Heart left ventricle (tissue), 16 donors: ENCODE measurements at places on chromosomes 1 and 21. TPM values are rescaled to one million over a fixed set of nuclear protein-coding genes. Genes with fewer than 3 reads are reported as not detected.

The PIGP gene
- total RNA-seq: 40.1 TPM

GRCh38 chr21:45524756-45525152, 17.5 kb downstream of the SLC19A1 start:
- H3K27ac ChIP-seq: no peak overlapping the region
- H3K4me3 ChIP-seq: no peak overlapping the region
- no peak for DNase-seq

The ZNF695 gene
- 0.06 TPM for total RNA-seq

DNA sequence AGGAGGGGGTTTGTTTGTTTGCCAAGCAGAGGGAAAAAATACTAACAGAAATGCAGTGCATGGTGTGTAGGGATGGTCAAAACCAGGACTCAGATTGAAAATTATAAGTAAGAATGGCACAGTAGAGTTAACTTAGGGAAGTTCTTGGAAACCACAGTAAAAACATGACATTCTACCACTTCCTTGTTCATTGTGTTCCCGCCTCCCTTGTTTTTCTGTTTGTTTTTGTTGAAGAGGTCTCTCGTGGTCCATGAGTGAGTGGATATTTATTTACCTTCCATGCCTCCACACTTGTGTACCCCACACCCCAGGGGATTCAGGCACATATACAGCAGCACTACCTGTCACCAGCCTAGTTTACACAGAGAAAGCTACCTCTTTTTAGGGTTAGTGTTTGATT, 69.6 kb downstream of the OLFML2B start:
- DNase-seq: no peak
- H3K27ac ChIP-seq: no peak overlapping the region

GRCh38 chr1:95027046-95027445, 45.7 kb downstream of the ALG14 start:
- H3K36me3 ChIP-seq: no peaks in the 10 kb centered on the region
- no peak for DNase-seq
- H3K27me3 ChIP-seq: no peaks in the 10 kb centered on the region
- H3K4me1 ChIP-seq: peaks cover 1% of the 10 kb centered on the region
- no peak overlapping the region for H3K27ac ChIP-seq
- H3K4me3 ChIP-seq: no peak overlapping the region

GRCh38 chr1:187648091-187648490, 819.3 kb downstream of the PLA2G4A start:
- H3K27ac ChIP-seq: no peak overlapping the region
- H3K36me3 ChIP-seq: no peaks in the 10 kb centered on the region
- no peaks in the 10 kb centered on the region for H3K4me1 ChIP-seq
- H3K27me3 ChIP-seq: no peaks in the 10 kb centered on the region
- no peak overlapping the region for H3K4me3 ChIP-seq

DNA sequence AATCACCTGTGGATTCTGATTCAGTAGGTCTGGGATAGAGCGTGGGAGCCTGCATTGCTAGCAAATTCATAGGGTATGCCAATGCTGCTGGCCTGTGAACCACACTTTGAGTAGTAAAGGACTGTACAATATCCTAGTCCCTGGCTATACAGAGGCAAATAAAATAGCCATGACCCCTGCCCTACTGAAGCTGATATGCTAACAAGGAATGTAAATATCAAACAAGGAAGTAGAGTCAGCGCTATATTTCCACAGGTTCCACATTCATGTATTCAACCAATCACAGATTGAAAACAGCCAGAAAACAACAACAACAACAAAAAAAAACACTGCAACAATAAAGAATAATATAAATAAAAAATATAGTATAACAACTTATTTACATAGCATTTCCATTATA, 77.8 kb downstream of the TM2D1 start:
- DNase-seq: no peak
- no peaks in the 10 kb centered on the region for H3K4me1 ChIP-seq
- H3K27ac ChIP-seq: no peak overlapping the region
- no peaks in the 10 kb centered on the region for H3K27me3 ChIP-seq
- H3K36me3 ChIP-seq: no peaks in the 10 kb centered on the region
- no peak overlapping the region for H3K4me3 ChIP-seq

- H3K27me3 ChIP-seq: no peaks in the 10 kb centered on the region
- H3K27ac ChIP-seq: no peak overlapping the region
- no peaks in the 10 kb centered on the region for H3K36me3 ChIP-seq
Measured at GRCh38 chr21:18772404-18772803, 368.8 kb upstream of the TMPRSS15 start.

GRCh38 chr1:53627031-53627430, 111.9 kb downstream of the GLIS1 start:
- H3K36me3 ChIP-seq: no peaks in the 10 kb centered on the region
- H3K4me1 ChIP-seq: no peaks in the 10 kb centered on the region

DNA sequence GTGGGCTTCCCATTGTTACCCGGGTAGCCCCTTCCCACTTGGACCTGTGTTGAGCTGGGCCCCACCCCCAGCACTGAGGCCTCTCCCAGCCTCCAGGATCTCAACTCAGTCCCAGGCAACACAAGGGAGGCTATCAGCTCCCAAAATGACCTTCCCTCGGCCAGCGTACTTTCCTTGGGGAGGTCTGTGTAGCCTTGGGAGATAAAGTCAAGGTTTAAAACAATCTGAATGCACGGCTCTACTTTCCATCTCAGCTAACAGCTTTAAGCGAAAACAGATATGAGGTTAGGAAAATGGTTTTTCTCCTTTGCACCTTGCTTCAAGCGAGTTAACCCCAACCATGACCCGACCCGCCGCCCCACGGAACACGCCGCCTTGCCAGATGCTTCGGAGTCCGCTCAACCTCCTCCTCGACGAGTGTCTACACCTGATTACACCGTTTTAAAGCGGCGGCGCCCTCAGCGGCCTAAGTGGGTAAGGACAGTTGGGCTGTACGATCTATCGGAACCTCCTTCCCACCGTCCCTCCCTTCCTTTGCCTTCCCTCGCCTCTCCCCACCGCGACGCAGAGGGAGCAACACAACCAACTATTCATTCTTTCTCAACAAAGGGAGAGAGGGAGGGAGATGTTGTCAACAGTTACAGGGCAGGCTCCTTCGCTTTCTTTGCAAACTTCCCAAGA, 1.1 kb downstream of the BCAR3 start:
- peaks cover 20% of the 10 kb centered on the region for H3K4me1 ChIP-seq
- H3K4me3 ChIP-seq: peak overlapping the region; percentile 85
- peak; percentile 87 for DNase-seq

The CCDC27 gene
- total RNA-seq: not detected

The PRKCZ gene
- total RNA-seq: 14.8 TPM

The CA6 gene
- not detected for total RNA-seq

DNA sequence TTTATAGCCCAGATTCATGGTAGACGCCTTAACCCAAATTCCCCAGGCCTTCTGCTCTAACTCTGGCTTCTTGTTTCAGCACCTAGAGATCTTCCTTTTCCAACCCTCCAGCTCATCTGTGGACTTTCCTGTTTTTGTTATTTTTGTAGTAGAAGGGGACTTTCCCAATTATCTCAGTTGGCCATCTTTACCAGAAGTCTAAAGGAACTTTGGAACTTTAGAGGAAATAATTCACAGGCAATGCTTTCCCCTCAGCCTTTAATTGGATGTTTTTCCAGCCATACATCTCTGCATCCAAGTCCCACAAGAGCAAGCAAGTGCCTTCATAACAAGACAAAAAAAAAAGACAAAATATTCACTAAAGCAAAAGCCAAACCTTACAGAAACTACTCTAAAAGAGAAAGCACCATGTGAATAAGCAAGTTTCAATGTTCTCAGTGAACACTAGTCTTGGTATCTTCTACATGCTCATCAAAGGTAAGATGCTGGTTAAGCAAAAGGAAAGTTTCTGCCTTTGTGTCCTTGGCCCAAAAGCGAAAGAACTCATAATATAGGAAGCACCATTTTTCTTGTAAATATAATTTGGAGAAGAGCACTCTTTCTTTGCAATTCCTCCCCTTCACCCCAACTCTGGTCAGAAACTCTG, 377.3 kb downstream of the SETD4 start:
- no peak overlapping the region for H3K4me3 ChIP-seq
- no peak overlapping the region for H3K27ac ChIP-seq
- H3K27me3 ChIP-seq: no peaks in the 10 kb centered on the region
- H3K4me1 ChIP-seq: no peaks in the 10 kb centered on the region

DNA sequence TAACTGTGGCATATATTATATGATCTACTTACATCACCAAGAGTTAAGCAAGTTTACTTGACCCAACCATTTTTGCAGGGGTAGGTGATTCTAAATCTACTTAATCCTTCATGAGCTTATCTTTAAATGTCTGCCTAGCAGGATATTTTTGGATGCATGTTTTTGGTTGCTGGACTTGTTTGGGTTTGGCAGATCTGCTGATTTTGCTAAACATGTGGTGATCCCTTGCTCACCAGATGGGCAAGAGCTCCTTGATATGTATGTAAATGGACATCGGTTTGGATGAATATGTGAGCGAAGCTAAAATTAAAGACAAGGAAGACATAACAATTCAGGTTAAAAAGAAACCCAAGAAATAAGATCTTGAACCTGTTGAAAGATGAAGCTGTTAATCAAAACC, 36.7 kb downstream of the FMN2 start:
- peaks cover 3% of the 10 kb centered on the region for H3K27me3 ChIP-seq
- H3K4me3 ChIP-seq: no peak overlapping the region
- H3K27ac ChIP-seq: no peak overlapping the region
- no peak for DNase-seq
- H3K36me3 ChIP-seq: no peaks in the 10 kb centered on the region
- no peaks in the 10 kb centered on the region for H3K4me1 ChIP-seq

- no peaks in the 10 kb centered on the region for H3K4me1 ChIP-seq
- H3K27me3 ChIP-seq: no peaks in the 10 kb centered on the region
- H3K36me3 ChIP-seq: no peaks in the 10 kb centered on the region
- no peak overlapping the region for H3K4me3 ChIP-seq
Measured at GRCh38 chr1:234244482-234244881, 128.8 kb upstream of the COA6 start.

The NBPF20 gene
- total RNA-seq: 0.54 TPM

DNA sequence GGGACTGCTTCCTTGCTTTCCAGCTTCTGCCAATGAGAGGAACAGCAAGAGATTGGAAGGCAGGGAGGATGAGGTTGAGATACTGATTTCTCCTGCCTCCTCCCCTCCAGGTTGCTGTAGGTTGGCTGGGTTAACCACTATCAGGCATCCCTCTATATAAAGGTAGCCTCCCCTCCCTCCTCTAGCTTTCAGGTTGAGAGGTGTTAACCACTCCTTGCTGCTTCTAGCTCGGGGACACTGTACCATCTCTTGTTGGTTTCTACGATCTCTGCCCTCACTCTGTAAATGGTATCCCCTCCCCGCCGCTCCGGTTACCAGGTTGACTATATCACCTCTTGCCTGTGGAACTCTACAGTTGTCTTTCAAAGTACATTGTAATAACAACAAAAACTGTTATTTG, 16.7 kb downstream of the LPAR3 start:
- H3K27ac ChIP-seq: no peak overlapping the region
- no peaks in the 10 kb centered on the region for H3K27me3 ChIP-seq
- no peaks in the 10 kb centered on the region for H3K36me3 ChIP-seq

DNA sequence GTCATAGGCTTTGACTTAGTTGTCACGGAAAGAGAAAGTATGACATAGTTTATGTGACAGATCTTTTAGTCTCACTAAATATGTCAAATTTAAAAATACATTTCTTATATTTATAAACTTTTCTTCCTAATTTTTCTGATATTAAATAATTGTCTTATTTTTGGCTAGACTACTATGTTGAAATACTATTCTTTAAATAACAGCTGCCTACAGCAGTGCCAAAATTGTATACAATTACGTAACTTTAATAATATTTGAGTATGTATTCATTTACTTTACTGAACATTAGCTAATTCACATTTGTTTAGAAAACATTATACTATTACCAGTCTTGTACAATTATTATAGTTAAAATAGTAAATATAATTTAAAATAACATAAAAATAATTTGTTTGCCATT, 137.4 kb downstream of the ADGRL4 start:
- no peaks in the 10 kb centered on the region for H3K27me3 ChIP-seq
- no peak for DNase-seq
- H3K4me3 ChIP-seq: no peak overlapping the region
- no peaks in the 10 kb centered on the region for H3K4me1 ChIP-seq
- no peaks in the 10 kb centered on the region for H3K36me3 ChIP-seq
- no peak overlapping the region for H3K27ac ChIP-seq

DNA sequence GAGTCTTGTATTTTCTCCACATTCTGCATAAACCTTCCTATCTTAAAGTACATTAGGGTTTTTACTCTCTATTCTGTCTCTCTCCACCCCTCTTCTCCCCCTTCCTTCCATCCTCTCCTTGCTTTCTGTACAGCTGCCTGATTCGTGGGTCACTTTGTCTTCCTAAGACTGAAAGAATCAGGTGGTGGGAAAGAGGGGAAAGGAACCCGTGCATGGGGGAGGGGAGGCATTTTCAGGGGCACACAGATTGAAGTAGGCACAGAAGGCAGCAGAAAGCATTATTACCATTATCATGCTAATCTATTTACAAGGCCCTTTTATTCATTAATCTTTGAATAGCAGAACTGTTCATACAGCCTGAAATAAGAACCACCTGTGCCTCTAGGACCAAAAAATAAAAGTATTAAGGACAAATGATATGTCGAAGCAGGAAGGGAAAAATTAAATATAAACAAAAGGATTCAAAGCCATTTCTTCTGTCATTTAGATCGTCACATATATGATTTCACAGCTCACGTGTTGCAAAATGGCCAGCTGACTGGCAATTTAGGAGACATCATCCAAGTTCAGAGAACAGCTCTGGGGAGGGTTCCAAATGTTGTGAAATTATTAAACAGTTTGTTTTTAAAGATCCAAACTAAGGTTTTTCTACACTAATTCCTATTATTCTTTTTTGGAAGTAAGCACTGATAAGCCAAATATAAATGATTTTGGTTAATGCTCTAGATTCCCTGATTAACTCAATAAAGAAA, 154.6 kb downstream of the PBX1 start:
- peaks cover 60% of the 10 kb centered on the region for H3K4me1 ChIP-seq
- H3K36me3 ChIP-seq: no peaks in the 10 kb centered on the region
- no peak overlapping the region for H3K4me3 ChIP-seq
- no peaks in the 10 kb centered on the region for H3K27me3 ChIP-seq
- peak overlapping the region; percentile 66 for H3K27ac ChIP-seq
